ENCODE measurements at places on chromosomes 1 and 21.

DNA sequence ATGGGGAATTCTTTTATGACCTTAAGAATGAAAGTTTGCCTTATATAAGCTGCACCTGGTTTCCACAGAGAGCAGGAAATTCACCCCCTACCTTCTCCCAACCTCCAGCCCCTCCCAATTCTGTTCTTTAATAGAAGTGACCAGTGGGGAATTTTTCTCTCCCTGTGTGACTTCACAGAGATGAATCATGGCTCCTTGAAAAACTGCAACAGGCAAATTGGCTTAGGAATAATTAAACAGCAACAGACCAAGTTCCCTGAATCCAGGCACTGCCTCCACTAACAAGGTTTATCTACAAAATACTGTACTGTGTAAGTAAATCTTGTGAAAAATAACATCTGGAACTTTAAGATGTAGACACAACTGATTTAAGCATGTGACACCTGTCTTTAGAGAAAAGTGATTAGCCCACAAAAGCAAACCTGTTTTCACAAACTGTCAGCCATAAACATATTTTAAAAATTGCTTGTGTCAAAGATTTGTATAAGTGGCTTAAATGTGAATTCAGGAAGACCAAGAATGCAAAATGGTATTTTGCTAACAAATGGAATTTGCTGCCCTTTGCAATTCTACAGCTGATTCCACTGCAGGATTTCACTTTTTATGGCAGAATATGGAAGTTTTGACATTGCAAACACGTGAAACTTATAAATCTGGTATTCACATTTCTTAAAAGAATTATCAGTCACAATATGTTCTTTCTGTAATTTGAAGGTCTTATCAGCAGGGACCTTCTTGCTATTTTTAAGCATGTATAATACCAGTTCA is 54.0 kb downstream of the ALG14 start:
- DNase-seq, result no peak

- DNase-seq, result no peak
These were observed 45.9 kb downstream of the PLXNA2 start for GRCh38 chr1:208198236-208198635.

GRCh38 chr1:193062698-193063463 is 3.5 kb downstream of the RO60 start:
- DNase-seq, result no peak

GRCh38 chr1:82279241-82279640 is 478.5 kb downstream of the ADGRL2 start:
- no peak for DNase-seq

DNA sequence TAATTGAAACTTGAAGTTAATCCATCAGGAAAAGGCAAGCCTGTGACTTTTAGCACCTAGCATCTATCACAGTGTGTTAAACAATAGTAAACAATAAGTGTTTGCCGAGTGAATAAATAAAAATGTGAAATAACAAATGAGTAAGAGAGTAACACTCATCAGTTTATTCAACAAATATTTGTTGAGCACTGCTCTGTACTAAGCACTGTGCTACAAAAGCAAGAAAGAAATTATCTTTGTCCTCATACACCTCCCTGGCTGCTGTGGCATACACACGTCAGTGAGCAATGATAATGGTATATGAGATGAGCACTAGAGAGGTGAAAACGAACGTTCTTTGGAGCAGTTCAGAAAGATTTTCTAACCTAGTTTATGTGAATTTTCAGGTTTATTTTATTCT is 295.0 kb upstream of the LRRC7 start:
- DNase-seq, result no peak

DNA sequence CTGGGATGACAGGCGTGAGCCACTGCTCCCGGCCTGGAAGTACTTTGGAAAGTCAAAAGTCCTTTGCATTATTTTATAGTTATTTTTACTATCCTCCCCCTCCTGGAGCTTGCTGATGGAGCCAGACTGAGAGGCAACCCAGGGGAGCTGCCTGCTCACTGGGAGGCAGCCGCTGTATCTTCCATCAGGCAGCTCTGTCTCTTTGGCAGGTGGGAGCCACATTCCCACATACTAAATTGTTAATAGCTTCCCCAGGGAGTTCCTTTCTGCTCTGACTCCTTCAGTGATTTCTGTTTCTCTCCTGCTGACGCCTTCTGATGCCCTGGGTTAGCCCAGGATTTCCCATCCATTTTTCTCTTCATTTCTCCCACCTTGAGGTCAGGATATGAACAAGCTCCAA is 4.9 kb upstream of the OPRD1 start:
- DNase-seq, result no peak

- no peak for DNase-seq
These were observed 16.8 kb upstream of the SMYD2 start for GRCh38 chr1:214264196-214264595.

DNA sequence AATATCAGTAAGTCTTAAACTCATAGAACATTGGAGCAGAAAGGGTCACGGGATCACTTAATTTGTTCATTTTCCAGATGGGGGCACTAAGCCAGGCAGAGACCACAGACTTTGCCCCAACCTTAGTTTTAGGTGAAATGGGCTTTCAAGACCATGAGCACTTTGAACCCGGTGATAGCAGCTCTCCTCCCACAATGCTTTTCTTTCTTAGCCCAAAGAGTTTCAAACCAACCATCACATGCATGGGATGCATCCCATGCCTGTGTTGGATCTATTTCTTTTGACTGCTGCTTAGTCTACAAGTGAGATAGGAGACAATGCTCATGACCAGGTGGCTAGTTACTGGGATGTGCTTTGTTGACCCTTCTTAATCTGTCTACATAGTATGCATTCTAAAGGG is 240.6 kb downstream of the NUF2 start:
- no peak for DNase-seq

DNA sequence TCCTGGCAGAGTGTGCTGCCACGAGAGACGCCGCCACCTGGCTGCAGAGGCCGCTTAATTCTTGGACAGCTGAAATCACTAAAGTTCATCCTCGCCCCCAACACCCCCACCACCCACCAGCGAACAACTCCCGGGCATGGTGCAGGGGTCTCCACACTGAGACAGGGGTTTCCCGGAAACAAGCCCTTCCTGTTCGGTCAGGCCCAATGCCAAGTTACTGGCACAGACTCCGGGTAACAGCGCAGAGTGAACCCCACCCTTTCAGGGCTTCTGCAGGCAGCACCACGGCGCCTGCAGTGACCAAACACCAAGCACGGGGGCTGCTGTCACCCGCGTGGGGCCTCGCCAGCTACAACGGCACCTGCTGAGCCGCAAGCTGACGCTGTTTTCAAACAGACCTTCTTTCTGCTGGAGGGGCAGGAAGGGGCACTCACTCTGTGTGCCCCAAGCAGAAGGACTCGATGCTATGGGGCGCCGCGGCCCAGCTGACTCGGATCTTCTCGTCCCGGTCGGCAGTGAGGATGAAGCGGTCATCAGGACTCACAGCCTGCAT is 17.4 kb downstream of the WDR4 start:
- no peak for DNase-seq

GRCh38 chr1:113129529-113130185 is 56.7 kb downstream of the LRIG2 start:
- no peak for DNase-seq

DNA sequence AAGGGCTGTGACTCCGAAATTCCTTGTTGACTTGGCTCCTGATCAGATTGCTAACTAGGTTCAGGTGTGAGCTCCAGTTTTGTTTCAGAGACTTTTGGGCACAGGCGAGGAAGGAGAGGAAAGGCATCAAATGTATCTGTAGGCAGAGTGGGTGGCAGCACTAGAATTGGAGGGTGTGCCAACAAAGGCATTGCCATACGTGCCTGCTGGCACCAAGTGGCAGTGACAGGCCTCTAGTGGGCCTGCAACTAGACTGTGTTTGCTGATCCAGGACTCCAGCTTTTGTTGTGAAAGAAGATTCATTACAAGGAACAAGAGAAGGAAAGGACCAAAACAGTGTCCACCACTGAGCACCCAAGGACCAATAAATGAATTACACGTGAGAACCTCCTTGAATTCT is 79.5 kb downstream of the TM2D1 start:
- DNase-seq, result no peak

GRCh38 chr1:43396059-43396458 is 6.4 kb downstream of the SZT2 start:
- DNase-seq, result no peak

DNA sequence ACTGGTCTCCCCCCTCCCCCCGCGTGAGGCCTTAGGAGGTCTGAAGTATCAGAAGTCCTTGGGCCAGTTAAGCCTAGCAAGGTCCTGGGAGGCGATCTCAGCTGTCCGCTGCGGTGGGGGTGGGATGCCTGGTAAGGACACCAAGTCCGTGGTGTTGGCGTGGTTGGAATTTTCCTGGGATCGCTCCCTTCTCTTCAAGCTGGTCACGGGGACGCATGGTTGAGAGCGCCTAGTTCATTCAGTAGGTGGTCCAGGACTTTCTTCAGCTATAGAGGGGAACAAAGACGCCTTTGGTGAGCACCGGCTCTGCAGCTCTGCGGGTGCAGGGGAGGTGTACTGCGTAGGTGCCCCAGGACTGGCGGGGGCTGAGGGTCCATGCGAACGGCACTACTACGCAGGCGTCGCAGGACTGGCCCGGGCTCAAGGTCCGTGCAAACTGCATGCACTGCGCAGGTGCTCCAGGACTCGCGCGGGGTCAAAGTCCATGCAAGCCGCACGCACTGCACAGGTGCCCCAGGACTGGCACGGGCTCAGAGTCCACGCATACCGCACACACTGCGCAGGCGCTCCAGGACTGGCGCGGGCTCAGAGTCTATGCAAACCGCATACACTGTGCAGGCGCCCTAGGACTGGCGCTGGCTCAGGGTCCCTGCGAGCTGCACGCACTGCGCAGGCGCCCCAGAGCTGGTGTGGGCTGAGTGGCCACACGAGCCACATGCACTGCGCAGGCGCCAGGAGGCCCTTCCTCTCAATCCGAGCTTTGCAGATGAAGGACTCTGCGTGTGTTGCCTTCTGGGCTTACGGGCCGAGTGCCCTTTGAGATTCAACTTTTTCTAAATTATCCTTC is 36.6 kb upstream of the HMGN1 start:
- peak; percentile 59 for DNase-seq

- no peak for DNase-seq
These were observed 844.3 kb downstream of the KCNT2 start for GRCh38 chr1:195763907-195764374.

- DNase-seq, result no peak
These were observed 76.0 kb downstream of the PAPPA2 start for GRCh38 chr1:176539018-176539417.

DNA sequence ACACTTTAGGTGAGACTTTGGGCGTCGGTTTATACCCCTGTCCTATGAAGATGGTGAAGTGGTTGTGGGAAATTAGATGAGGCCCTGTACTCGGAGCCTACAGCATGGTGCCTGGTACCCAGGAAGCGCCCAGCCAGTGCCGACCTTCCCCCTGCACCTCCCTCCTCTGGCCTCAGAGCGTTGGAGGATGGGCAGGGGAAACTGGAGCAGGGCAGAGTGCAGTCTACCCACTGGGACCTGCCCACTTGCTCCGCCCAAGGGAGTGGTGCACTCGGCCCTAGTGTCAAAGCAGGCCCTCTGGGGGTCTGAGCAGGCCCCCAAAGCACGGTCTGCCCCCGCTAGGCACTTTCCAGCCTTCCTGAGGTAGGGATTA is 13.0 kb upstream of the TTC22 start:
- no peak for DNase-seq

DNA sequence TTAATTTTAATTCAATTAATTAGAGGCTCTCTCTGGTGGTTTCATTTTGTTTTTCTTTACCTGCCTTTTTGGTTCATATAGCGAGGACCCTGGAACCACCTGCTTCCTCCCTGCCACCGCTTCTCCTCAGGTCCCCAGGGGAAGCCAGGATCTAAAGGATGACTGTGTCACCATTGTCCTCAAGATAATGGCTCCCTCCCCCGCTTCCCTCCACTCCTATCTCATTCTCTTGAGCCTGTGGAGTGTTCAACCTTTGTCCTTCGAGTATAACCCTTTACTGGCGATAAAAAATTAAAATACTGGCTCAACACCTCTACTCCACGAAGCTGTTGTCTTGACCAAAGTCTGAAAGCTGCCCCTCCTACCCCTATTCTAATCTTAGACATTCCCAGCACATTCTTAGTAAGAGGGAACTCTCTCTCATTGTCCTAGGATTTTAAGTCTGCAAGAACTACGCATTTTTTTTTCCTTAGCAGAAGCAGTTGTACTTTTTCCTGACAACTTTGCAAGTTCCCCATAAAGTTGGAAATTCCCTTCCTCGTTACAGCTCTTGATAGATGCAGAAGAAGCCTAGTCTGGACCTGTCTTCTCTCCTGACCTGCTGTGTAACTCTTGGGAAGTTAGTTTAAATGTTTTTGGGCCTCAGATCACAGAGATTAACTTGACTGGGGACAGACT is 12.6 kb upstream of the MAPKAPK2 start:
- DNase-seq, result no peak

GRCh38 chr1:184672013-184672726 is 82.5 kb downstream of the EDEM3 start:
- no peak for DNase-seq

- peak; percentile 39 for DNase-seq
These were observed 1.2 kb downstream of the PABPC4 start for GRCh38 chr1:39575191-39576015.

- no peak for DNase-seq
These were observed 20.1 kb downstream of the PLCH2 start for GRCh38 chr1:2496087-2496622.

DNA sequence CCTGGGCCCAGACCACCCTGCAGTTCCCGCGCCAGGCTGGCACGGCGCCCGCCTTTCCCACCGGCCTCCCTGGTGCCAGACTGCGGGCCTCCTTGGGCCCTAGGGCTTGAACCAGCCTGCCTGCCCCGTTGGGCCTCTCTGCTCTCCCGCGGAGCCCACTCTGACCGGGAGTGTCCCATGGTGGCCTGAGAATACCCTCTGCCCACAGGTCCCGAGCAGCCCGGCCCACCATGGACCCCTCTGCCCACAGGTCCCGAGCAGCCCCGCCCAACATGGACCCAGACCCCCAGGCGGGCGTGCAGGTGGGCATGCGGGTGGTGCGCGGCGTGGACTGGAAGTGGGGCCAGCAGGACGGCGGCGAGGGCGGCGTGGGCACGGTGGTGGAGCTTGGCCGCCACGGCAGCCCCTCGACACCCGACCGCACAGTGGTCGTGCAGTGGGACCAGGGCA is 7.9 kb downstream of the MIB2 start:
- DNase-seq, result no peak

- DNase-seq, result no peak
These were observed 43.5 kb upstream of the SCCPDH start for GRCh38 chr1:246680696-246681130.

DNA sequence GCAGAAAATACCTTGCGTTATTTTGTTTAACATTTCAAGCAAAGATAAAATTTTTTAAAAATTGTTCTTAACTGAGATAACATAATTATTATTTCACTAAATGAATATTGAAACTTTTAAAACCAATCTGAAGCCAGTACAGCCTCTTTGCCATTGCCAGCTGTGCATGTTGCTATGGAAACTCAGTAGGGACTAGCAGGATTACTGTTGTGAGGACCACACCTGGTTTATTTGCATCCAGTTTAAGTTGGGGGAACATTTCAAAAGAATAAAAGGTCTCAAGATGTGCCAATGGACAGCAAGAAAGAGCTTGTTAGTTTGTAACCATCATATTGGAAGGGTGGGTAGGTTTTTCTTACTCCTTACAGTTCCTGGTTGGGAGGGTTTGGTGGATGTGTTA is 80.7 kb downstream of the POU2F1 start:
- DNase-seq, result no peak

- no peak for DNase-seq
These were observed 19.7 kb downstream of the SRSF4 start for GRCh38 chr1:29162025-29162424.

GRCh38 chr1:81731989-81732388 is 68.7 kb upstream of the ADGRL2 start:
- no peak for DNase-seq

Measured in stimulated activated CD4-positive, alpha-beta T cell treated with anti-CD3 and anti-CD28 coated beads, Interleukin-12 subunit alpha, Interleukin-12 subunit beta, amount 100 ng/mL, for 4 hours (primary cell).